ENCODE measurements at places on chromosomes 4 and X.
A peak's percentile ranks its signal among the peaks of the same experiment; 100 is the strongest.

GRCh38 chr4:65791111-65791811 lies 121.0 kb upstream of the EPHA5 start:
- no peak for DNase-seq

DNA sequence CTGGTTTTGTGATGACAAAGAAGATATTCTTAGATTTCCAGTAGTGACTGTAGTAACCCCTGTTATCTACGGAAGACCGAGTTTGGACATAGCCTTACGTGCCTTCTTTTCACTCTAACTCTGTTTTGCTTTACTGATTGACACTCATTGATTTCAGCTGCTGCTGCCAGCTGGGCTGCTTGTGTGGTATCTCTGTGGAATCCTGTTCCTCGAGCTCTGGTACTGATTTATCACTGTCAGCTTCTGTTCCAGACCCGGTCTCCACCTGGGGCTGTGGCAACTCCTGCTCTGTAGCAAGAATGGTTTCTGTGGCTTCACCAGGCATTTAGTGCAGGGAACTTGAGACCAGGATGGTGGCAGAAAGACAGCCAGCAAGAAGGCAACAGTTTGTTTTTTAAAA lies 24.6 kb upstream of the LAP3 start:
- no peak for DNase-seq

- no peak for DNase-seq
These were observed 145.0 kb downstream of the SOWAHB start for GRCh38 chr4:76752861-76753501.

DNA sequence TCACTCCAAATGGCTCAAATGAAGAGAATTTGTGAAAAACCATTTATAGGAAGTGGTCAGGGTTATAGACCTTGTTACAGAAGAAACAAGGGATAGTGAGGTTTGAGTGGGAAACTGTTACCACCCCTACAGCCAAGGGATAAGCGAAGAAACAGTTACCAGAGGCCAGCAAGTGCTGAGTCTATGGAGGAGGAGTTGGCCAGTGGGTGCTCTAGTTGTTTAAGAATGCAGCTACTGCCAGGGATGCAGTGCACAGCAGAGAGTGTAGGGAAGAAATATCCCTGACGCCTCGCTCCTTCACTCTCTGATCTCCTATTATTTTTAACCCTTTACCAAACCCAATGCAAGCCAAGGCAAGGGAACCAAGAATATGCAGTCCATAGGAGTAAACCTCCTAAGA lies 15.2 kb upstream of the SYTL4 start:
- no peak for DNase-seq

- DNase-seq = no peak
These were observed 168.4 kb upstream of the GK2 start for GRCh38 chr4:79576429-79576753.

DNA sequence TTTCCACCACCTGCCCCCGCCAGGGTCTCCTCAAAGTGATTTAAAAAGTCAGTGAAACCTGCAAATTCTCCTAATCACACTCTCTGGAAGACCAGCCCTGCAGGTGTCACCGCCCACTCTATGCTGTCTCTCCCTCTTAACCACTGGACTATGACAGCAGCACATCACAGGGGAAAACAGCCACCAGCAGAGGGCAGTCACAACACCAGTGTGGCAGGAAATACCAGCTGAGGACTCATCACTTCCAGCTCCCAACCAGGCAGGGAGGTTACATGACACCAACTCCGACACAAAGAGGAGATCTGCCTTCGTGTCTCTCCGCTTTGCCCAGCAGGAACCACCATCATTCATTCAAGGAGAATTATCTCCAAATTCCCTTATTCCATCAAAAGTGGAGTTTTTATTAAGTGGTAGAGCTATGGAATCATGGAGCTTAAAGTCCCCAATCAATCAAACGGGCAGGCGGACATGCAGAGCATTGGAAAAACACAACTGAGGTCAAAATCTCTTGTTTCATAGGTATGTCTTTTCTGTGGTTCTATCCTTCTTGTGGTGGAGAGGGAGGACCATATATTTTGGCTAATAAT lies 91.3 kb downstream of the NSUN7 start:
- DNase-seq = peak; percentile 70

- no peak for DNase-seq
These were observed 45.1 kb downstream of the JADE3 start for GRCh38 chrX:46957297-46957696.

GRCh38 chrX:17977696-17978095 lies 116.6 kb upstream of the RAI2 start:
- DNase-seq = no peak

- no peak for DNase-seq
These were observed 30.1 kb downstream of the ZRSR2 start for GRCh38 chrX:15820106-15821073.

DNA sequence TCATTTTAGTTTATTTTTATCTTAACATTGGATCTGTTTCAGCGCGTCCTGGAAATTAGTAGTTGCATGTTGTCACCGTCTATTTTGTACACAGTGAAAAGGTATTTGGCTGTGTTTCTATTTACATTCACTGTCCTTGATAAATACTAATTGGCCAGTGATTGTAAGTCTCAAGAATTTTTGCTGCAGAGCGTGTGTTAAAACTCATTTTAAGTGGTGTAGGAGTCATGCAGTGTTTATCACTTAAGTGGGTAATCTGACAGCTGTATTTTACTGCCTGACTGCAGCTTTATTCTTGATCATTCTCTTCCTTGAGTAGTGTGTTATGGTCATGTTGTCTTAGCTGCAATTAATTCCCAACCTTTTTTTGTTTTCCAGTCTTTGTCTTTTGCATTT lies 9.8 kb downstream of the GUCY1A1 start:
- DNase-seq = no peak

GRCh38 chr4:115187136-115187535 lies 73.7 kb upstream of the NDST4 start:
- DNase-seq = no peak

DNA sequence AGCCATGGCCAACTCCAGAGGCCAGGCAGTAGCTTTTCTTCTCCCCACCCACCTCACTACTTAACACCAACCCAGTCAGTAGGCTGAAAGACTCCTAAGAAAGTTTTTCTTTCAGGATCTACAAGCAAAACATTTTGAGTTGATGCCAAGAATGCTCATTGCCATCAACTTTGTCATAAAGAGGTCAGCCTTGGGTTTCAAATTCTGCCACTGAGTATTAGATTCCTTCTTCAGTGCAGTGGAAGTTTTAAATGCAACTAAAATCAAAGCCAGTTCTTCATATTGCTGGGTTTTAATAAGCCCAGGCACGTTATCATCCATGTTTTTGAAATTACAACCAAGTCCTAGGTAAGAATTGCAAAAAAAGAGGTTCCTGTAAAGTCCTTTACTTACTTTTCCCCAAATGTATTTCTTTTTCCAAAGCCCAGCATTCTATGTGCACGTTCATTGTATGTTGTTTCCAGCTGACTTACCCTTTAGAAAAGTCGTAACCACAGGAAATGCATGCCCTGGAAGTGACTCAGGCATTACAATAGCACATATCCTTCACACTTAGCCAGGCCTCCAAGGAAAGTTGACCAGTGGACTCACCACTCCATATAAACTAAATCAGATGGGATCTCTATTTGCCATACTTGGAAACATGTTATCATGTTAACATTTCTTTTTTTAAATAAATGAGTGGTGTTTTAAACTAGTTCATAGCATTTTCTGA lies 229.9 kb downstream of the SOX3 start:
- no peak for DNase-seq

GRCh38 chr4:67292636-67293035 lies 252.7 kb downstream of the CENPC start:
- DNase-seq = no peak

DNA sequence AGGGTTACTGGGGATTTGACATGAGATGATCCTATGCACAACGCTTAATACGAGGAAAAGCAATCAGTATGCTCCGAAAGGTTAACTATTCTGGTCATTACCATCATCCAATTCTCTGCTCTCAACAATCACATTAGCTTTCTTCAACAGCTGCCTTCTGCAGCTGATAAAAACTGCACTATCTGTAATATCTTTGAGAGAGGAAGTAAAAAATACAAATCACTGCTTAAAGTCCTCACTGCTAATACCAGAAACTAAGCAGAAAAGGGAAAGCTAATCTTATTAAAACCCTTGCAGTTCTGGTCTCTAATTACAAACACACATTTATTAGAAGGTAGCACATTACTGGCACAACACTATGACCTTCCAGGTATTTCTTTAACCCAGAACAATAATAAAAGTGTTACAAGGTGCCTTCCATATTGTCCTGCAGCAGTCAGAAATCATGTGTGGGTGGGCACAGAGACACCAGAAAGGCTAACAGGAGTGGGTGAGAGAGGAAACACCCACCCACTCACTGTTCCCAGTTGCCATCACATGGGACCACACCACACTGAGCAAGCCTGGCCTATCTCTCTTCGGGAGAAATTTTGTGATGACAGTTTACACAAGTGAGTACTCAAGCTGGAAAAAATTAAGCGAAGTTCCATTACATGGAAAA lies 71.0 kb downstream of the RELL1 start:
- no peak for DNase-seq

DNA sequence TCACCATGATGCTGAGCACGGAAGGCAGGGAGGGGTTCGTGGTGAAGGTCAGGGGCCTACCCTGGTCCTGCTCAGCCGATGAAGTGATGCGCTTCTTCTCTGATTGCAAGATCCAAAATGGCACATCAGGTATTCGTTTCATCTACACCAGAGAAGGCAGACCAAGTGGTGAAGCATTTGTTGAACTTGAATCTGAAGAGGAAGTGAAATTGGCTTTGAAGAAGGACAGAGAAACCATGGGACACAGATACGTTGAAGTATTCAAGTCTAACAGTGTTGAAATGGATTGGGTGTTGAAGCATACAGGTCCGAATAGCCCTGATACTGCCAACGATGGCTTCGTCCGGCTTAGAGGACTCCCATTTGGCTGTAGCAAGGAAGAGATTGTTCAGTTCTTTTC lies 4.0 kb downstream of the HNRNPH2 start:
- DNase-seq = no peak

GRCh38 chrX:2708021-2708420 lies 16.9 kb downstream of the CD99 start:
- no peak for DNase-seq

GRCh38 chr4:180578175-180578574 lies 1665.0 kb upstream of the TENM3 start:
- no peak for DNase-seq

Data from stimulated activated CD4-positive, alpha-beta T cell treated with anti-CD3 and anti-CD28 coated beads, Interleukin-2, amount 100 ng/mL, for 4 hours (primary cell).